ENCODE measurements at places on chromosomes 7 and 10. TPM values are rescaled to one million over a fixed set of nuclear protein-coding genes. Genes with fewer than 3 reads are reported as not detected.

DNA sequence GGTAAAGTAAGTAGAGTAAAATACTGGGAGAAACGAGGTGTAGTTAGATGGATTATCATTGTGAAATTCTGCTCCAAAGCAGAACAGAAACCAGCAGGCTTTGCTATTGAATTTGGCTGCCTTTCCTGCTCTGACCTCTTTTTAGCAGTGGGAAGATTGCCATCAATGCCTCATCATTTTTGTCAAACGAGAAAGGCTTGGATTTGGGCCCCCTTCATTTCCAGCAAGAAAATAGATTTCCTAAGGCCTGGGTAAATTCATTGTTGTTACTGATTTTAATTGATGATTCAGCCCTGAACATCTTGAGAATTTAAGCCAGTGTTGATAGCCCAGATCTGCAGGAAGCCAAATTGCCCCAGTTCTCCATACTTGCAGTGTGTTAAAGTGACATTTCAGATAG lies 35.2 kb upstream of the ASAH2 start:
- H3K27me3 ChIP-seq, result peaks cover 7% of the 10 kb centered on the region
- DNase-seq, result no peak
- no peak overlapping the region for H3K27ac ChIP-seq
- H3K4me3 ChIP-seq, result no peak overlapping the region

GRCh38 chr7:30977222-30977621 lies 13.5 kb downstream of the GHRHR start:
- no peaks in the 10 kb centered on the region for H3K36me3 ChIP-seq
- peaks cover 8% of the 10 kb centered on the region for H3K4me1 ChIP-seq
- no peak overlapping the region for H3K27ac ChIP-seq
- no peaks in the 10 kb centered on the region for H3K27me3 ChIP-seq

The CPA2 gene
- not detected for total RNA-seq

The FAM237B gene
- total RNA-seq, result not detected

The LRRC17 gene
- 1.4 TPM for total RNA-seq
